ENCODE measurements at places on chromosomes 7 and 10. TPM values are rescaled to one million over a fixed set of nuclear protein-coding genes. Genes with fewer than 3 reads are reported as not detected.

The FFAR4 gene
- 0.75 TPM for total RNA-seq

- DNase-seq: peak; percentile 84
These were observed 2.0 kb downstream of the IFRD1 start for GRCh38 chr7:112452102-112452888.

DNA sequence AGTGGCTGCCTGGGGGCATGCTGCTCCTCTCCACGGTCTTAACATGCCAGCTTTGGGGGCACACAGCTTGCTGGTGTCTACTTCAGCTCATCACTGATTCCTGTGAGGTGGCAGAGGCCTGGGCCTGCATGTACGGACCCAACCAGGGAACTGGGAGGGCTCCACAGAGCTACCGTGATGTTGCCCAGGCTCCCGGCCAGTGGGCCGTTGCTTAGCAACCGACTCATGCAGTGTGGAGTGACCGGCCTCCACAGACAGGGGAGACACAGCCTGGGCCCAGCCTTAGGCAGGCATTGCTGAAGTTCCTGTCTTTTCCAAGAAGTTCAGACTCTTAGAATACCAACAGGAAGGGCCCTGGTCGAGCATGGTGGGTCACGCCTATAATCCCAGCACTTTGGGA is 25.8 kb upstream of the SH2B2 start:
- DNase-seq: no peak

DNA sequence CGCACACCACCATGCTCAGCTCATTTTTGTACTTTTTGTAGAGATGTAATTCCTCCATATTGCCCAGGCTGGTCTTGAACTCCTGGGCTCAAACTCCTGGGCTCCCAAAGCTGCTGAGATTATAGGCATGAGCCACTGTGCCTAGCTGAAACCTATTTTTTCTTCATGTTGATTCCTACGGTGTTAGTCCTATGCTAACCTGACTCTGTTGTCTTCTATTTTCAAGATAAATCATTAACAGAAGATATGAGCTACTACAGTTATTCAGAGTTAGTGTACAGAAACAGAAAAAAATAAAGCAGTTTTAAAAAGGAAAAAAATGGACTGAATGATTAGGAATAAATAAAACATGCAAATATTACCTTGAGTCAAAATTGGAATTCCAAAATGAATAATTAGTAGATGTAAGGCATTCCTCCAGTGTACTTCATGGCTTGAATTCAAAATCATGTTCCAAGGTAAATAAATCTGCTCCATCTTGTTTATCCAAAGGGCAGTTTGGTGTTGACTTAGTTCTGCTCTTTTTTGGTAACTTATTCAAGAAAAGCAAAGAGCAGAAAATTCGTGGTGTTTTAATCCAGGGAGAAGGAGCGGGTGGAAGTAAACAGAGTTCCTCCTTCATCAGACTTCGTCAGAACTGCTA is 185.8 kb downstream of the CACNB2 start:
- DNase-seq: no peak

- peak; percentile 72 for DNase-seq
These were observed 67.1 kb downstream of the ADCYAP1R1 start for GRCh38 chr7:31119249-31119648.

DNA sequence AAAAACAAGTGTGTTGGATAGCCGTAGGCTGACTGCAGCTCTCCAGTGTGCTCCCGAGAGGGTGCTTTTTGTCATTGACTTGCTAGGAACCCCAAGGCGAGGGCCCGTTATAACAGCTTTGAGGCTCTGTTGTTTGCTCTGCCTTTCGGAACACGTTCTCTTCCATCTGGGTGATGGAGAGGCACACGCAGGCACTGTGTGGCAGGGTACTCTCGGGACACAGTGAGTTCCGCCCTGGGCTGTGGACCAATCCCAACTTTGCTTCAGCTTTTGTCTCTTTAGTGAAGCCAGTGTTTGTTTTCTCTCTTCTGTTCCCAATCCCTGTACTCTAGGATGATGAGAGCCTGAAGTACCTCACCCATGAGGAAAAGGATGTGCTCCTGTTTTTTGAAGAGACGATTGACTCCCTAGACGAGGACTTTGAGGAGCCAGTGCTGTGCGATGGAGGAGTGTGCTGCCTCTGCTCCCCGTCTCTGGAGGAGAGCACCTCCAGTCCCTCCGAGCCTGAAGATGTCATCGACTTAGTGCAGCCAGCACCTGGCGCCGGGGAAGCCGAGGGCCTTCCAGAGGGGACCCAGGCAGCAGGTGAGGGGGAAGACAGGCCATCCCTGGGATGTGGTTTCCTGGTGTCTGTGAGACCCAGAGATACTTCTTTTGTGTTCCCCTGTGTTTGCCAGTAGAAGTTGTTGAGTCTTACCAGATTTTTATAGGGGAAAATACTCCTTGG is 43.2 kb downstream of the PROSER2 start:
- no peak for DNase-seq

DNA sequence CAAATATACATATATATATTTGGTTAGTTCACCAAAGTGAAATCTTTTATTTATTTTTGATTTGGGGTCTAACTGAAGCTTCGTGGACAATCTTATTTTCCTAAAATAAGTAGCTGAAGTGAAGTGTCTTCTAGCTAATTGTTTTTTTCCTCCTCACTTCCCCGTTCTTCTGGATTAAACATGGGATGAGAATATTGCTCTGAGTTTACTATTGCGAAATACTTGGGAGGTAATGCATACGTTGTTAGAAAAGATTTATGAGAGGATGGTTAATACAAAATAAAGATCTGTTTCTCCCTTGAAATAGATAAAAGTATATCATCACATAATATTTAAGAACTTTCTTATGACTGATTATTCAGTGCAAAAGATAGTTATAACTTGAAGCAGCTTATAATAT is 228.3 kb upstream of the TPK1 start:
- no peak for DNase-seq

All from lower leg skin (tissue), 4 donors.